ENCODE measurements at places on chromosomes 1 and 21.
A peak's percentile ranks its signal among the peaks of the same experiment; 100 is the strongest.

DNA sequence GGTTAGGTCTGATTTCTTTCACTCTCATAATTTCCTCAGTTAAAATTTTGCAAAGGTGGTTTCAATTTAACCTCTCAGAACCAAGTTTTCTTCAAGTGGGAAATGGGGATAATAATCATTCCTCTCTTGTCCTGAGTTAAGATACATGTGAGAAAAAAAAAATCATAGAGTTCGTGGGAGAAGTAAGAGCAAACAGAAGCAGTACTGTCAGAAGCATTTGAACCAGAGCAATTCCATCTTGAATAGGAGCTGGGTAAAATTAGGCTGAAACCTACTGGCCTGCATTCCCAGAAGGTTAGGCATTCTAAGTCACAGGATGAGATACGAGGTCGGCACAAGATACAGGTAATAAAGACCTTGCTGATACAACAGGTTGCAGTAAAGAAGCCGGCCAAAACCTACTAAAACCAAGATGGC, 28.6 kb upstream of the TMEM61 start:
- no peak for DNase-seq

DNA sequence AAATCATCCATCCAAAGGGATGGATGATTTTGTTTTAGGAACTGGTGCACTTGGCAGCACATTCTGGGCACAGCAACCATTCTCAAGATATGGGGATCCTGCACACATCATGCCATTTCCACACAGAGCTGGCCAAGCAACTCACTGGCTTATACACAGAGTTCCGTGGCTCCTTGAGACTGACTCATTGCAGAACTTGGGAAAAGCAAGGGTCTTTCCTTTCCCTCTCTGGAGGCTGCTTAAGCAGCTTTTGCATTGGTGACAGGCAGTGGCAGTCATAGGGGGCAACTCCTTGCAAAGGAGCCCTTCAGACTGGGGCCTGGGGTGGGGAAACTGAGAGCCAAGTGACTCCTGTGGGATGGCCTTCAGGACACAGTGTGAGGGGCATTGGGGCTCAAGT, 1.9 kb upstream of the MAD2L2 start:
- DNase-seq = no peak

- no peak for DNase-seq
Observed at GRCh38 chr21:43719748-43720538, 1.0 kb downstream of the PDXK start.

GRCh38 chr1:196774603-196775002, at the start of gene CFHR3:
Gene CFHR3, plus strand, starts transcription at chr1:196774840. Its CDS starts 47 bp downstream, at chr1:196774887.
- DNase-seq = no peak

DNA sequence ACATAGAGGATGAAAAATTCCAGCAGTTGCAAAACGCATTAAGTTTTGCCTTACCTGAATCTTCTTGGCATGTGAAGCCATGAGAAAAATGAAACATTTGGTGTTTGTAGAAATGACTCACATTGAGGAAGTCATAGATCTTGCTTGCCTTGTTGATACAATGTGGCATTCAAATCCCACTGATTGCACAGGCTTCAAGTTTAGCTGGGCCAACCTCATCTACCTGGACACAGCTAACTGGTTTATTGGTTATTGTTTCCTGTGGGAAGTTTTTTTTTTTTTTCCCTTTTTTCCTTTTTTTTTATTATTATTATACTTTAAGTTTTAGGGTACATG, 168.9 kb upstream of the C21orf91 start:
- no peak for DNase-seq

DNA sequence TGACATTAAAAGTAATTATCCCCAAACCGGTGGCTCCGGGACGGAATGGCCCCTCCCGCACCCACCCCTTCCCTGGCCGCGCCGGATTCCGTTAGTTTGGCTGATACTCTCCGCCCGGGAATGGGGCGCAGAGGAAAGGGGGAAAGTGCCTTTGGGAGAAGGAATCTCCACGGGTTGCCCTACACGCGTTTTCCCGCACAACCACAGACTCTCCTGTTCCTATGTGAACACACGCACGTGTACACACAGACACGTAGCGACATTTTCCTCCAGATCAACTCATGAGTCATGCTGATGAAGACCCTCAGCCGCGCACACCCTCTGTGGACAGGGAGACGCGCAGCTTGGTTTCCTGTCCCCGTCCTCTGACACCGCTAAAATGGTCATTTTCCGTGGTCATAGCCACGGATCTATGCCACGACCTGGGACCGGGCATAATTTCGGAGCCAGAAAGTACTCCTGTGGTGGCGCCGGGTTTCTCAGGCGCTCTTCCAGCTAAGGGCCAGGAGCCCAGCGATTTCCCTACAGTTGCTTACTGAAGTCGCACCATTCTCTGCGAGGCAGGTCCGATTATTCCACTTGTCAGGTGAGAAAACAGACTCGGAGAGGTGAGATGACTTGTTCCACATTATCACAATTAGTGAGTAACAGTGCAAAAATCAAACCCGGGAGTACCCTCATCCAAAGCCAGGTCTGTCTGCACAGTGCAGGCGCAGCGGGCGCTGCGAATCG, 4.0 kb upstream of the DMRTA2 start:
- DNase-seq = no peak

DNA sequence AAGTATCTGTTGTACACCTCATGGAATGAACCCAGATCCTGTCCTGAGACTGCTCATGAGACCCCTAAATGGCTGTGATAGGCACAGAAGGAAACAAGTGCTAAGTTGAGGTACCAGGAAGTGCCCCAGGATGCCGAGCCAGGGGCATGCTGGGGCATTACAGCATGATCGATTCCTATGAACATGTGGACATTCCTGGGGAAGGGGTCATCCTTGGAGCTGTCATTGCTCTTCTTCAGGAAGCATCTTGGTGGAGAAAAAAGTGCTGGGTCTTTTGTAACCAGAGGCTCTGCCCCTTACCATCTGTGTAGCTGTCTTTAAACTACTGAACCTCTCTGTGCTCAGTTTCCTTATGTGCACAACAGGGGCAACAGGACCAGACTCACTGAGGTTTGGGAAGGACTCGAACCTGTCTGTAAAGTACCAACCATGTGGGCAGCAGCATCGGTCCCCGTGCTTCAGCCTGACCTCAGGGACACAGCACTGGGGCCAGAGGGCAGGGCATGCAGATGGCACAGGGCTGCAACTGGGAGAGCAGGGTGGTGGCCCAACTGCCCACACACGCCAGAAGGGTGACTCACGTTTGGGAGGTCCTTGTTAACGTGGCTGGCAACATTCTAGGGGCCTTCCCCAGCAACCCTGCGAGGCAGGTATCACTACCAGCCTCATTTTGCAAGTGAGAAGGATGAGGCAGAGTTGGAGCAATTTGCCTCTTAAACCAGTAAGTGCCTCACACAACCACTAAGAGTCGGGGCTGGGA, 142.3 kb upstream of the EDN2 start:
- no peak for DNase-seq

GRCh38 chr1:193729429-193729828, 543.0 kb upstream of the B3GALT2 start:
- no peak for DNase-seq

GRCh38 chr1:64263335-64263734, 59.9 kb downstream of the UBE2U start:
- no peak for DNase-seq

DNA sequence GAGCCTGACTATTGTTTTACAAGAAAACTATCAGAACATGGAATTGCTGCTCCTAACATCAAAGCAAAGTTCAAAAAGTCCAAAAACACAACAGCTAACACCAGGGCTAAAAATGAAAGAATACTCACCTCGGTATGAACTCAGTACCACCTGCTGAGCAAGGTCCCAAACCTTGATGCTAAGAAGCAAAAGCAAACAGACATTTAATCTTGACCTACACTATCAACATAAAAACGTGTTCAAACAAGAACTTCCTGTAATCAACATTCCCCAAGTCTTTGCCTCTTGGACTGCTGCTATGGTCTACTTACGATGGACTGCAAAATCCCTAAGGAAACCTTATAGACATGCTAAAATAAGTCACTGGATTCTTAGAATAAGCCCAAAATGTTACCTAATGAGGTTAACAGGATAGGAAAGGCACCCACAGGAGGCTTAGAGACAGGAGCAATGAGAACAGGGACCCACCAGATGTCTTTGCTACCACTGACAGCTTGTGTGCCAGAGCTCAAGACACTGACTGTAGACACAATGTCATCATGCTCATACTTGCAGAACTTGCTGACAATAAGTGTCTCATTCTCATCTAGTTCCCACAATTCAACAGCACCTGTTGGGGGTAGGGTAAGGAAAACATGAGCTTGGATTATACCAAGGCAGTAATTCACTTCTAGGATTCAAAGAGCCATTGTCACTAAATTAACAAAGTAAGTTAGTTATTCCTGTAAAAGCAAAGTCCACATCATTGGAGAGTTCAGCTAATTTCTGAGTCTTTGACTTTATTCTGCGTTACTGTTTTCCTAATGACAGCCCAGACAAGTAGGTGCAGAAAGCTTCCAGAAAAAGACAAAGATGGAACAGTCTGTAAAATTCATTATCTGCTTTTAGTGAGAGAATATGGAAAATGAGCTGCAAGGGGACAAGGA, 1.8 kb downstream of the WDR77 start:
- DNase-seq = no peak

DNA sequence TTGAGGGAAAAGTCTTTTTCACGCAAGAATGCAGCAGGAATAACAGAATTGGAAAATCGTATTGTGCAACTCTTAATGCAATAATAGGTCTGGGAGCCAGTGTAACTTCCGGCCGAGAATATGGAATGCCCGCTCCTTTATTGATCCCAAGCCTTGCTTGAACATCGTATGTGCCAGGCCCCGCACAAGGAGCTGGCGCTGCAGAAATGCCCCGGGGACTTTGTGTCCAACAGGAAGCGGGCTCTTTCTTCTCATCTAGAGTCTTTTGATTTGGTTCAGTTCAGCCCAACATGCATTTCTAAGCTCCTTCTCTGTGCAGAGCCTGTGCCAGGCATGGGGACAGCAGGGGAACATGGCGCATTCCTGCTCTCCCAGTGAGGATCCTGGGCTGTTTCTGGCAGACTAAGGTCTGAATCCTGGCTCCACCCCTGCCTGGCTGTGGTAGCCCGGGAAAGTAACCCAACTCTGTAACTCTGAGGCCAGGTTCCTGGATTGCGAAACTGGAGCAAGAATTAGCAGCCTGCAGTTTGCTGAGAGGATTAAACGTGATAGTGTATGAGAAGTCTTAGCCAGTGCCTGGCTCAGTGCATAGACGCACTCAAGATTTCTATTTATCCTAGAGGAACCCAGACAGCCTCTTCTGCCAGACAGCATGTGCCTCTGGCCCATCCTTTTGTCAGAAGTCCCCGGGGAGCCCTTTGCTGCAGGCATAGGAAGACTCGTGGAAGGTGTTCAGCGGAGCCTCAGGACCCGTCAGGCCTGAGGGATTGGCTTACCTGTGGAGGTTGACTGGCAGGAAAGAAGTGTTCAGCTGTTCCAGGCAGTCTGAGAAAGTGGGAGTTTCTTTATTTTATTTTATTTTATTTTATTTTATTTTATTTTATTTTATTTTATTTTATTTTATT, 987 bp upstream of the CDCP2 start:
- no peak for DNase-seq

- no peak for DNase-seq
Observed at GRCh38 chr1:31476891-31477846, 64.2 kb downstream of the SERINC2 start.

DNA sequence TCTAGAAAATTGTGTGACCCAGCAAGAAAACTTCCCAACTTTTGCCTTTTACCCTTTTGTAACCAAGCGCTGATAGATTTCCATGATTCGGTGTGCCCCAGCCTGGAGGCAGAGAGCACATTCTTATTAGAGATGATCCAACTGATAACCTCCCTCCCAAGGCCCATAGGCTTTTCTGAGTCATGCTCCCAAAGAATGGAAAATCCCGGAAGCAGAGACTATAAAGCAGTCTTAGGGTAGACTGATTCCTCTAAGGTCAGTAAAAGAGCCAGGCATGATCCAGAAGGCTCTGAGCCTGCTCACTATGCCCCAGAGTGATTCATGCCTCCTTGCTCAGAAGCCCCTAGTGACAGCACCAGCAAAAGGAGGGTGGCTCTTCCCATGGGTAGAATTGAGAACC, 4.3 kb downstream of the CAMK1G start:
- no peak for DNase-seq

- DNase-seq = no peak
Observed at GRCh38 chr1:30761381-30762151, 4.0 kb upstream of the LAPTM5 start.

DNA sequence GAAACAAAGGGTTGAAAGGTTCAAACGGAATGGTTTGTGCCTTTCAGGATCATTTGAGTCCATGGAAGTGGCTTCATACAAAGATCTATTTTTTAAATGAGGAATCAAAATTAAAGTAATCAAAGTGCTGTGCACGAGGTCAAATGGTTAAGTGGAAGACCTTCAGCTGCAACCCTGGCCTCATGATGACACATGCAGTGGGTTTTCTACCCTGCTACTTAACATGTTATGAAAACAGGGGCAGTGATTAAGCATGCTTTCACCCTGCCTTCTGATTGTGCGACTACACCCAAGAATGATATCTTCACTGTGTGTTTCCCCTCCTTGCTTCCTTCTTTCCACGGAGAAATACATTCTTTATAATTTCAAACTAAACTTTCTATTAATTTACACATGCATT, 604.2 kb downstream of the LRRIQ3 start:
- no peak for DNase-seq

GRCh38 chr1:39089931-39090521, 63.9 kb downstream of the NDUFS5 start:
- DNase-seq = no peak

DNA sequence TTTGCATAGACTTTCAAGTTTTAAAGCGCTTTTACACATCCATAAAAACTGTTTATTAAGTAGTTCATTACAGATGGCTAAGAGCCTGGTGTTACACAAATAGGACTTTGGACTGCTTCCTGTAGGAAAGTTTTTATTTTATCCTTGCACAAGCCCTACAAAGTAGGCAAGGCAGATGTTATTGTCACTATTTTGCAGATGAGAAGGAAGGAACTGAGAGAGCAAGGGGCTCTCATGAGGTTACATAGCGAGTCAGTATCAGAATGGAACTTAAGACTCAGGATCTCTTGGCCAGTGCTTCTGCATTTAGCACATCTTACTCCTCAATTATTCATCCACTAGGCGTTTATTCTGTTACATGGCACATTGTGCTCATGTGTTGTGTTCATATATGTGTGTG, 2.6 kb upstream of the MAPKAPK2 start:
- no peak for DNase-seq

- DNase-seq = no peak
Observed at GRCh38 chr1:53918343-53918742, 24.4 kb downstream of the DIO1 start.

DNA sequence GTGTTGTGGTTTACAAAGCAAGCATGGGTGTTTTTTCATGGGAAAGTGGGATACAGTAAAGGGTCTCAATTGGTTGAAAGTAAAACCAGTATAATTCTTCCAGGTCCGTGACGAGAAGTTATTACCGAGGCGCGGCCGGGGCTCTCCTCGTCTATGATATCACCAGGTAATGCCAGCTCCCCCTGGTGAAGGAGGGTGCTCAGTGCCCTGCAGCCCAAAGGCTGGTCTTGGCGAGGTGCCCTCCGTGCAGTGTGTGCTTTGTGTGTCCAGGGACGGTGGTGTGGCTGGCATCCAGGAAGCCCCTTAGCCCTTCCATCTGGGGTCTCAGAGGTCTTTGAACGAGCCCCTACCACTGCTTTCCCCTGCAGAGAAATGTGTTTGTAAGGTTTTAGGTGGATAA, 24.8 kb downstream of the RAB4A start:
- no peak for DNase-seq

- no peak for DNase-seq
Observed at GRCh38 chr21:39197448-39198233, 14.4 kb upstream of the PSMG1 start.

GRCh38 chr1:179002552-179003345, 22.9 kb upstream of the FAM20B start:
- peak; percentile 56 for DNase-seq

Data from stimulated activated CD4-positive, alpha-beta T cell treated with anti-CD3 and anti-CD28 coated beads, Interleukin-15, amount 100 ng/mL, for 1 hour (primary cell).